Muscle of leg (tissue), 16 donors: ENCODE measurements at places on chromosomes 2 and 18. TPM values are rescaled to one million over a fixed set of nuclear protein-coding genes. Genes with fewer than 3 reads are reported as not detected.

DNA sequence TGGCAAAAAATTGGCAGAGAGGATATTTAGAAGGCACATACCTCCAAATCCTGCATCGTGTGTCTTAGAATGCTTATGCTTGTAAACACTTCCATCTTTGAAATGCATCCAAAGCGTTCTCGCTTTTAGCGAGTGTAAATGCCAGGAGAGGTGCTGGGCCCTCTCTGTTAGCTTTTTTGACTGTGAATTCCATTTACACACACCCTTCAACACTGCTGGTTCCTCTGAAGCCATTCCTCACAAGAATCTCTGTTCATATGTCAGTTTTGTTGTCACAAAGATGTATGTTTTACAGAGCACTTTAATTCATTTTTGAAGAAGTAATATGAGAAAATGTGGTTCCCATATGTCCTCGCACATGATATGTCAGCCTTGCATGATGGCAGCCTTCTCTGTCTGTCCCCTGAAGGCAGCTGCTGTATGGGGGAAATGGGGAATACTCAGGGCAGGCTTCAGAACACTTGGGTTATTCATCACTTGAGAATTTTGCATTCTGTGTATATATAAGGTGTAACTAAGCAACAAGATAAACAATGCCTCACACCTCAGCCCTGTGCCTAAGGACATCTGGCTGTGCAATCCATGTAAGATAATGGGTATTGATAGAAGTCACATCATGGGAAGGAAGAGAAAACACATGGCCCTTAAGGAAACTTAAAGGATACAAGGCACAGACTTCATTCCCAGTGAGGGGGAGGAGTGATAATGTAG lies 52.3 kb downstream of the RAB27B start:
- H3K4me3 ChIP-seq = no peak overlapping the region
- H3K27me3 ChIP-seq = no peaks in the 10 kb centered on the region
- H3K4me1 ChIP-seq = no peaks in the 10 kb centered on the region
- peak; percentile 18 for DNase-seq

GRCh38 chr2:217008794-217009193 lies 148.9 kb upstream of the TNP1 start:
- no peak overlapping the region for H3K4me3 ChIP-seq
- H3K27me3 ChIP-seq = no peaks in the 10 kb centered on the region
- H3K27ac ChIP-seq = no peak overlapping the region

Gene ADCYAP1
- 0.13 TPM for total RNA-seq

DNA sequence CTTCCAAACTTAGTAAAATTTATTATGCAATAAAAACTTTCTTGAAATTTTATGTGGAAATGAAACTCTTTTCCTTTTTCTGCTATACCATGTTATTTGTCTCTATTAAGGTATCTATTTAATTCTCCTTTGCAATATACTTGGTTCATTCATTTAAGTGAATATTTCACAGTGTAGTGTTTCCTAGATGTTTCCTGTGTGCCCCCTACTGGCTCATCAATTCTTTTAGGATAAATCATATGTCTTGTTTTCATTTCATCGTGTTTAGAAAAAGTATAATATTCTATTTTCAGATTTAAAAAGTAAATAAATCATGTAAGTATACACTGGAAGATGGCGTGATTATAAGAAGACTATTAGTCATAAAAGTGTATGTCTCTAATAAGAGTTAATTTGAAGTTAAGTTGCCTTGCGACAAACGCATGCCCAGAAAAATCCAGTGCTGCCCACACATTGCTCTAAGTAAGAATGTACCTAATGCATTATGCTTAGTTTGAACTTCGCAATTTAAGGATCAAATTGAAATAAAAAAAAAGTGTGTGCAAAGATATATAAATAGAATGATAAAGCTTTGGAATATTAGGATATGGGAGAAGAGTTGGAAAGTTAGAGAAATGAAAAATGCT lies 525.4 kb downstream of the KCNJ3 start:
- H3K27me3 ChIP-seq = no peaks in the 10 kb centered on the region
- no peaks in the 10 kb centered on the region for H3K36me3 ChIP-seq
- no peaks in the 10 kb centered on the region for H3K4me1 ChIP-seq

Gene OTOS
- not detected for total RNA-seq

DNA sequence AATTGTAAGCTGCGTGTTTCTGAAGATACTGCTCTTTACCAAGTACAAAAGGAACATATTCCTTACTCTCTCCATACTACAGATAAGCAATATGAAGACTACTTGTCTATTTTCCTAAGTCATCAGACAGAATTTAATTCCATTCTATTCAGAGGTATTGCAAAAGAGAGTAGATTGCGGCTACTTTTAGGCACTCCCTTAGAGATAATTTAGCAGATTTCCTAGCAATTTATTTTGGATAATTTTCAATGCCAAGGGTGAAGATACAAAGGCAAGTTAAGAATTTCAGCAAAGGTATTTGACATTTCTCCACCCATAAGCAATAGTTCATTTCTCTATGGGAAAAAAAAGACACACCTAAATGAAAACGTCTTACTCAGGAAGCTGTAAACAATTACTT lies 161.1 kb downstream of the PDE1A start:
- no peaks in the 10 kb centered on the region for H3K36me3 ChIP-seq
- no peaks in the 10 kb centered on the region for H3K4me1 ChIP-seq
- no peak overlapping the region for H3K27ac ChIP-seq
- H3K27me3 ChIP-seq = no peaks in the 10 kb centered on the region

Gene BOLA3
- total RNA-seq = 31.0 TPM

Gene GKN1
- 0.09 TPM for total RNA-seq

Gene SLC23A3
- total RNA-seq = 1.5 TPM

- H3K36me3 ChIP-seq = no peaks in the 10 kb centered on the region
- no peak overlapping the region for H3K4me3 ChIP-seq
- DNase-seq = no peak
- no peaks in the 10 kb centered on the region for H3K27me3 ChIP-seq
- H3K27ac ChIP-seq = no peak overlapping the region
- peaks cover 2% of the 10 kb centered on the region for H3K4me1 ChIP-seq
Measured at GRCh38 chr18:44624052-44624451, 56.6 kb upstream of the SETBP1 start.
